Suppressor macrophage (primary cell): ENCODE measurements at places on chromosomes 2 and 18.

DNA sequence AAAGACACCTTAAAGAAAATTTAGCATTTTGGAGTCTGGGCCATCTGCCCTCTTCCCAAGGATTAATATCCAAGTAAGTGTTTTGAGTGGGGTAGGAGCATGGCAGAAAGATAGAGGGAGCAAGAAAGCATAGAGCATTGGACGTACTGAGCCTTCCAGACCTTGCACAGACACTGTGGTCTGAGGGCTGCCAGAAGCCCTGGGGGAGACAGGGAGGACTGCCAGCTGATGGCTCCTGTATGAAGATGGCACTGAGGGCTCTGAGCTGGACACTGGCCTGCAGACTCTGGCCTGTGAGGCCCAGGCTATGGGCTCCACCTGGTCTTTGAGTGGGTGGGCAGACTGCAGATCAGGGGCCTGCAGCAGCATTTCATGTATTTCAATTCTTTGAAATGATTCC, 2.9 kb upstream of the PKDCC start:
- no peak for DNase-seq

- peak; percentile 32 for DNase-seq
Observed at GRCh38 chr18:48455555-48456478, 46.6 kb upstream of the ZBTB7C start.

DNA sequence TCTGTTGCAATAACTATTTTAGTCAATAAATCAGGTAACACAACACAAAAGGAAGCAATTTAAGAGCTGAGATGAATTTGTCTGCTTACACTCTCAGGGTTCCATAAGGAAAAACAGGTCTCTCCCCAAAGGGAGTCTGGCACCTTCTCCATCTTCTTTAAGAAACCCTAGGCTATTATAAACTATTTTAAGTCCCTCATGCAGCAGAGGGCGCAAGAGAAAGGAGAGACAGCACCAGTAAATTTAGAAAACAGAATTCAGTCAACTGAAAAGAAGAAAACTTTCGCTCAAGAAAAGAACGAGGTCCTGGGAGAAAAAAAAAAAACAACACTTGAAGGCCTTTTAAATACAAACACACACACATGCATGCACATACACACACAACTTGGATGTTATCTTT, 19.1 kb downstream of the SULT1C4 start:
- peak; percentile 5 for DNase-seq

DNA sequence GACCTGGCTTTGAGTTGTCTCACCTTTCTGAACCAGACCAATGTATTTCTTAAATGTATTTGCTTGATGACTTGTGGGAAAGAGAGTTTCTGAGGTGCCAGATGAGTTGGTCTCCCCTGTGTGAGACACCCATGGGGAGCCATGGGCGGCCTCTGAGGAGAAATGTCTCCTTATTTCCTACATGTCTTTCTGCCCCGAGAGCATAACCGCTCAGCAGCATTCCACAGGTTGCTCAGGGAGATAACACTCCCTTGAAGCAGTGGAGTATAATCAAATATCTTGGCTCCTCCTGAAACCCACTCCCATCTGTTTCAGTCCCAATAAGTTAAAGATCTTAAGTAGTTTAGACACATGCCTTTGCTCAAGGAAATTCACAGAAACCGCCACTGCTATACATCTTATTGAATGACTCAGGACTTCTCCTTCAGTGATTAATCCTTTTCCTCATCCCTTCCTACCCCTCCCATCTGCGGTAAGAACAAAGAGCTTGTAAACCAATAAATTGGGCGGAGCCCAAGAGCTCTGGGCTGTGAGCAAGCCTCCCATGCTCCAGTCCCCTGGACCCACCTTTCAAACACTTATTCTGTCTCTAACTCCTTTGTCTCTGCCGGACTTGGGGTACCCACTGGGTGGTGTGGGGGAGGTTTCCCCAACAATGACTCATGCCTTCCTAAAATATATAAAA, 285.5 kb upstream of the LRRTM4 start:
- no peak for DNase-seq

DNA sequence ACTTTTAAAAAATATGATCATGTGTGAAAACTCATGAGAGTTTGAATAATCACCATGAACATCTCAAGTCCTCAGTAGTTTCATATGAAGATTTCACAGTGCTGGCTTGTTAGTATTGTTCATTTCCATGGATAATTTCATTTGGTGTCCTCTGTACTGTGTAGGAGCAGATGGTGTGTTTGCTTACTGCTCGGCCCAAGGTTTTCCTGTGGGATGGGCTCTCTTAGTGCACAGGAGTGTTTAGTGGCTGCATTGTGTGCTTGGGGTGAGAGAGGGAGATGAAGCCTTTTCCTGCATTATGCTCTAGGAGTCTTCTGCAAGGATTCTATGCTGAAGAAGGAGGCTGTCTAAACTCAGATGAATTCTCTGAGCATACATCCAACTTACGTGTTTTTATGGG, 270.6 kb downstream of the SOCS6 start:
- no peak for DNase-seq

DNA sequence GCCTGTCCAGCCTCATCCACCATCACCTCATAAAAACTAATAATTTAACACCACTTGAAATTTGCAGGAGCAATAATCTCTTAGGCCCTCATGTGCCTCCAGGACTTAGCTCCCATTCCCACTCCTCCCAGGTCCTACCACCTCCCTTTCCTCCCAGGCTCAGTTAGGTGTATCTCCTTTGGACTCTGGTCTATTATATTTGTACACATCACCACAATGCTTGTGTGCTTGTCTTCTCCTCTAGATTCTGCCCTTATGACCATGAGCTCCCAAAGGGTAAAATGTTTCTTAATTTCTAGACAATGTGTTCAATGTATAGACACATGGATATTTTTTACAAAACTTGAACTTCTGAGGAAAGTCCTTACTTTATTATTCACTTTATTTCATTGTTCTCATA, 182.0 kb upstream of the ZC3H15 start:
- no peak for DNase-seq

GRCh38 chr2:68456198-68456597, 10.9 kb downstream of the FBXO48 start:
- DNase-seq, result no peak

DNA sequence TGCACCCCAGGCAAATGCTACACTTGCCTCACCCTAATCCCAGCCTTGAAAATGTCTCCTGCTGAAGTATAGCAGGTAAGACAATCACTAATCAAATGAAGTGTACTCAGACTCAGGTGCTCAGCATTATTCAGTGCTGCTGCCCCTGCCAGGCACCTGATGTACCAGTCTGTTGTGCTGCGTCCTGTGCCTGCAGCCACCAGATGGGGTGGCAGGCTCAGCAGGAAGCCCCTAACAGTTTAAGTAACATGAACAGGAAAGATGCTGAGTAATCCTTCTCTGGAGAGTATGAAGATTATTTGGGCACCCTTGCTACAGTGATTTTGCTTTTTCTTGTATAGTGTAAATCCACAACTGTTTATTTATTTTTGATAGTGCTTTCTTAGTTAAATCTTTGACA, 69.1 kb downstream of the TACR1 start:
- DNase-seq, result peak; percentile 5

- DNase-seq, result no peak
Observed at GRCh38 chr2:224110811-224111210, 71.7 kb upstream of the SERPINE2 start.

GRCh38 chr2:148252646-148253045, 231.8 kb downstream of the MBD5 start:
- DNase-seq, result no peak

- no peak for DNase-seq
Observed at GRCh38 chr2:176280156-176280555, 10.9 kb downstream of the MTX2 start.

DNA sequence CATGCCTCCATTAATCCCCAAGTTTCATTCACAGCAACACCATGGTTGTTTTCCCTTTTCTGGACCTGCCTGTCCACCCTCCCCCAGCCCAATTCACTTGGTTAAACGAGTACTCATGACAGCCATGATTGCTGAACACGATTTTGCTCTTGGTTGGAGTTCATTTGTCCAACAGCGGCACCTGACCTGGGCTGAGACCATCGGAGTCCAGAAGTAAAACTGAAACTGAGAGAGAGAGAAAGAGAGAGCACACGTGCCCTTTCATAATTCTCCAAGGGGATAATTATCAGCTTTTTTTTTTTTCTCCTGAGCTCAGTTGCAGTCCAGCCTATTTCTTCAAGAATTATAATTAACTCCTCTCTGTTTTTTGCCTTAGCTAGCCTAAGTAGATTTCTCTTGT, 13.7 kb upstream of the KIF5C start:
- no peak for DNase-seq

GRCh38 chr2:143955401-143956065, 564.4 kb downstream of the ZEB2 start:
- DNase-seq, result no peak

DNA sequence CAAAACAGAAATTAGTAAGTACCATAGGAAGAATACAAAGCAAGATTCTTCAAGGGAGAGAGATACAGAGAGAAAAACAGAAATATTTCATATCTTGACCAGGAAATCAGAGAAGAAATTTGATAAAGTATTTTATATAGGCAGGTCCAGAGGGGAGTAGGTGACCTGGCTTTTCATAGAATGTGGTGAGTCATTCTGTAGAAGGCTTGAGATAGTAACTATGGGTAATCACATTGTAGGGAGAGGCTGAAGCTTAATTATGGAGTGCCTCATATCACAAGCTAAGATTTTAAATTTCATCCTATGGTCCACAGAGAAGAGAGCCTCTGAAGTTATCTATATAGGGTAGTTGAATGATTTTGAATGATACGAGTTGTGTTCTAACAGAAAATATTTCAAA, 195.0 kb upstream of the CYRIA start:
- DNase-seq, result no peak

- DNase-seq, result no peak
Observed at GRCh38 chr2:165192729-165193128, 11.1 kb downstream of the SCN3A start.

- no peak for DNase-seq
Observed at GRCh38 chr2:227036527-227036926, 127.5 kb downstream of the COL4A4 start.

DNA sequence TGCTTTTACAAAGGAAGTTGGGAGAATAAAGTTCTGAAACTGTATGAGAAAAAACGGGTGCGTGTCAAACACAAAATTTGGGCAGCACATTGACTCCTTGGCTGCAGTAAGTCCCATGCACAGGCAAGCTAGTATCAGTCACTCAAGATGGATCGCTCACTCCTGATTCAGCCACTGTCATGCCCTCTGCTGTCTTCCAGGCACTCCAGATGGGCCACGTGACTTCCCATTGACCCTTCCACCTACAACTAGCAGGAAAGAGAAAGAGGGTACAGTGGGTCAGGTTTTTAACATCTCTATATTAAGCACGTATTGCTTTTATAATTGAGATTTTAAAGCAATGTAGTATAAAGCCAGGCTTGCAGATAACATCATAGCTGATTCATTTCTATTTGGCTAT, 8.6 kb downstream of the ARHGEF33 start:
- peak; percentile 33 for DNase-seq

DNA sequence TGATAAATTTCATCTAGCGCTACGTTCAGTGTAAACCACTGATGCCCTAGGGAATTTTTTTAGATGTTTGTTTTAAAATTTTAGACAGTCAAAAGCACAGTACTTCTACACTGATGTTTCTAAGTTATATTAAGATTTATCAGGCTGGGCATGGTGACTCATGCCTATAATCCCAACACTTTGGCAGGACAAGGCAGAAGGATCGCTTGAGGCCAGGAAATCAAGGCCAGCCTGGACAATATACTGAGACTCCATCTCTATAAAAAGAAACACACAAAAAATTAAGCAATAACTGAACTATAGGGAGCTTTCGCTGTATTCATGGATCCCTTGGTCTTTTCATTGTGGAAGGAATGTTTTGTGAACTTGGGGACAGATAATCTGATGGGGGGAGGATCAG, 50.6 kb upstream of the MAPRE2 start:
- DNase-seq, result no peak

GRCh38 chr2:140257692-140258300, 1477.6 kb upstream of the NXPH2 start:
- no peak for DNase-seq

GRCh38 chr2:30686669-30687068, 120.6 kb downstream of the CAPN13 start:
- no peak for DNase-seq

- no peak for DNase-seq
Observed at GRCh38 chr18:23056315-23056714, 79.0 kb upstream of the CABLES1 start.

- DNase-seq, result peak; percentile 79
Observed at GRCh38 chr2:174337337-174338146, 2.8 kb downstream of the SP9 start.

DNA sequence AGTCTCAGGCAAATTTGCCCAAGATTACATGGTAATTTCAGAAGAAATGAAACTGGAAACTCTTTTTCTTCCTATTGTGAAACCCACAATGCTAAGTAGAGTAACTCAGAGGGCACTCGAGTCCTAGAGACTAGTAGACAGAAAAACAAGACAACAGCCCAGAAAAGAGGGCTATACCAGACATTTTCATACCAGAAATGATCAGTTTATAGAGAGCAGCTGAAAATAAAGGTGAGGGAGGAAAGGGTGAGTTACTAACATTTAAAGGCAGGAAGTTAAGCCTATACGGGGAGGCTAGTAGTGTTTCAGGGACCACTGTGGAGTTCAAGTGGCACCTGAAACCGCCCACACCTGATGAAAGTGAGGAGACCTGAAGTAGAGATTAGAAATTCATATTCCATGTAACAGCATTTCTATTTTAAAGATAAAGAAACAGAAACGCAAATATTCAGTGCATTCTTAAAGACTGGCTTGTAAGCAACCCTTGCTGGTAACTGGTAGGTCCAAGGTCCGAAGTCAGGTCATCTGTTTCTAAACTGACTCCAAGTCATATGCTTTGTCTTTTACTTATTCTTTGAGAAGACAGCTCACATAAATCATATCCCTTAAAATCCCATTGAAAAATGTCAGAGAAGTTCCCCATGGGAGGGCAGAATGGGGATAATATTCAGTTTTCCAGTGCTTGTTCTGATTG, 145.1 kb upstream of the ITGB6 start:
- DNase-seq, result peak; percentile 25

DNA sequence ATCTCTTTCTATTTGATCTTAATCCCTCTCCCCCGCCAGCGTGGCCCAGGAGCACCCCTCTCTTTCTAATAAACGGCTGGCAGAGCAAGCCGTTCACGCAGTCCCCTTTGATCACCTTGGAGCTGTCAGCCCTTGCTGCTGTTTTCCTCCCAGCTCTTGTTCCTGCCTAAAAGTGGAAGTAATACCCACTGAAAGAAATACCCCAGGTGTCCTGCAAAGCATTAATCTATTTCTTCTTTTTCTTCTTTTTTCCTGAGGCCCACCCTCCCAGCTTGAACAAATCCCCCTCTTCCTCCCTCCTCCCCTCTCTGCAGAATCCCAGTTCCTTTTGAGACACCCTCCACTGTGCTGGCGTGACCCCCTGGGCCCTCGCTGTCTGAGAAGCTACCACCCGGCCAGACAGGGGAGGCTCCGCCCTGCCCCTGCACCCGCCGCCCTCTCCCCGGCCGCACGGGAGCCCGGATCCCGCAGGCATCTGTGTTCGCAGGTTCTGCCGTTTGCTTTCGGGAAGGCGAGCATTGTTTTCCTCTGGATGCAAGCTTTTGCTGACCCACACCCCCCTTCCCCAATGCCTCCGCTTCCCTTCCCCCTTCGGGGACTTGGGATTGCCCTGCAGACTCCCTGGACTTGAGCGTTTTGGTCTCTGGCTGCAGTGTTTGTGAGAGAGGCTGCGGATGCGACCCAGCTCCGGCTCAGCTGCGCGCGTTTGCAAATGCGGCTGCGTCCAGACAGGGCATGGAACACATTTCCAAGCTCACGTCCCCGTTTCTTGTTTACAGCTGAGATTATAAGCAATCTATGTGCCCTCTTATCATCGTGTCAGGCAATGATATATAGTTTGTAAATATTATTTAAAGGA, 631.5 kb downstream of the NYAP2 start:
- DNase-seq, result peak; percentile 78
